ENCODE measurements at places on chromosomes 11 and 22.

DNA sequence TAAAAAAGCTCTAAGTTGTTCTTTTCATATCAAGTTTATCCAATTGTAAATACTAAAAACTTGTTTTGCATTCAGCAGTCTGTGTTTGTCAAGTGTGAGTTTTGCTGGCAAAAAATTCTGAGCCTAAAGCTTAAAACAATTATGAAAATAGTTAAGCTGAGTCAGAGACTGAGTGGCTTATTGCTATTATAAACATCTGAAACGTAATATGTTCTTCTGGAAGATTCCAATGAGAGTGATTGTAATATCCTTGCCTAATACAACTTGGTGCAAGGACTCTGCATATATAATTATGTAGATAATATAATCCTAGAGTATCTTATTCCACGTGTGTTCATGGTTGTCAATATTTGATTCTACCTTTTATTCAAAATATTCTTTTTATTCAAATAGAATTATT is 14.1 kb upstream of the NUP50 start:
- DNase-seq, result no peak

GRCh38 chr11:127345819-127346459 is 345.4 kb upstream of the KIRREL3 start:
- DNase-seq, result peak; percentile 4

GRCh38 chr11:36818410-36818809 is 220.4 kb upstream of the RAG2 start:
- no peak for DNase-seq

DNA sequence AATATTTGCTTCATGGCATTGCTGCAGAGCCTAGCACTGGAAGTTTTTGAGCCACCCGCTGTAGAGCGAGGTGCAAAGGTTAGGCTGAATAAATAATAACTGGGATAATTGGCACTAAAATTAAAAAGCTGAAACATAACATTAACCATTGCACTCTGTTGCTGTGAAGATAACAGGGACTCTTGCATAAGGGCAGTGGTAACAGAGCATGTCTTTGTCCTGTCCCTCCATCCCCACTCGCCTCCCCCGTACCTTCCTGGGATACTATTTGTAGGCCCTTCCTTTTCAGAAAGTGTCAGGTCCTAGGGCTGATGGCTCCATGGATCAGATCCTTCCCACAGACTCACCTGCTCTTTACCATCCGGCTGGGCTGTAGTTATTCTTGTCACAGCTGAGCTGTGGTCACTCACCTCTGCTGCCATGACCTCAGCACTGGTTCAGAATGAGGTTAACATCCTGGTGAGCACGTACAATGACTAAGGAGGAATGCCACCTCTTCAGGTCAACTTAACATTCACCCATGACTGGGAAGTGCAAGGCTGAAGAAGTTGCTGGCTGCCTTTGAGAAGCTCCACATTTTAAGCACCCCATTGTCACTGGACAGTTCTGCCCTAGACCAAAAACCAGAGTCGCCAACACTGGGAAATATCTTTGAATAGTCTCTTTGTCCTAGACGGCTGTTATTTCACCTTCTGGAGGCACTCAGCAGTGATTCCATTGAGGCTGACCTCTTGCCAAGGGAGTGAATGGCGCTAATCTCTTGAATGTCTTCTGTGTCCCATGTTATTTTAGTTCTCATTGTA is 103.2 kb upstream of the KIRREL3 start:
- DNase-seq, result no peak

DNA sequence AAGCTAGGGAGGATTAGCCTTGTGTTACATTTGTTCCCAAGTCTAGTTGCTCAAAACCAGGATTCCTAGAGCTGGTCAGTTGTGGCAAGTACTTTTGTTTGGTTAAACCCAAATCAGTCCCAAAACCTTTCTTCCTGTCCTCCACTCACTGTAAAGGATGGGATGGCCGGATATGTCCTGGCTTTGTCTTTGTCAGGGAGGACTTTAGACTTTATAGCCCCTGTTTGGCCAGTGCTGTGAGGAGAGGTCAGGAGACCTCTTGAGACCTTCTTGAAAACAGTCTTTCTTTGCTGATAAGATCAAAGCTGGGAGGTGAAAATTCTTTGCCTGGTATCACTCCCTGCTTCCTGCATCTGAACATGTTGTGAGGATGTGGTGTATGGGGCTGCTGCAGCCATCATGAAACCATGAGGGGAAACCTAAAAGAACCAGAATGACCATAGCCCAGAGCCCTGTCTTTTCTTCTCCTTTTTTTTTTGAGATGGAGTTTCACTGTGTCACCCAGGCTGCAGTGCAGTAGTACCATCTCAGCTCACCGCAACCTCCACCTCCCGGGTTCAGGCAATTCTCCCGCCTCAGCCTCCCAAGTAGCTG is 43.6 kb upstream of the FTH1 start:
- no peak for DNase-seq

- DNase-seq, result no peak
Measured at GRCh38 chr22:37690901-37691504, 4.9 kb downstream of the NOL12 start.

- DNase-seq, result peak; percentile 79
Measured at GRCh38 chr11:103947546-103947919, 88.9 kb upstream of the DDI1 start.

- no peak for DNase-seq
Measured at GRCh38 chr11:65719871-65720210, 757 bp downstream of the RNASEH2C start.

DNA sequence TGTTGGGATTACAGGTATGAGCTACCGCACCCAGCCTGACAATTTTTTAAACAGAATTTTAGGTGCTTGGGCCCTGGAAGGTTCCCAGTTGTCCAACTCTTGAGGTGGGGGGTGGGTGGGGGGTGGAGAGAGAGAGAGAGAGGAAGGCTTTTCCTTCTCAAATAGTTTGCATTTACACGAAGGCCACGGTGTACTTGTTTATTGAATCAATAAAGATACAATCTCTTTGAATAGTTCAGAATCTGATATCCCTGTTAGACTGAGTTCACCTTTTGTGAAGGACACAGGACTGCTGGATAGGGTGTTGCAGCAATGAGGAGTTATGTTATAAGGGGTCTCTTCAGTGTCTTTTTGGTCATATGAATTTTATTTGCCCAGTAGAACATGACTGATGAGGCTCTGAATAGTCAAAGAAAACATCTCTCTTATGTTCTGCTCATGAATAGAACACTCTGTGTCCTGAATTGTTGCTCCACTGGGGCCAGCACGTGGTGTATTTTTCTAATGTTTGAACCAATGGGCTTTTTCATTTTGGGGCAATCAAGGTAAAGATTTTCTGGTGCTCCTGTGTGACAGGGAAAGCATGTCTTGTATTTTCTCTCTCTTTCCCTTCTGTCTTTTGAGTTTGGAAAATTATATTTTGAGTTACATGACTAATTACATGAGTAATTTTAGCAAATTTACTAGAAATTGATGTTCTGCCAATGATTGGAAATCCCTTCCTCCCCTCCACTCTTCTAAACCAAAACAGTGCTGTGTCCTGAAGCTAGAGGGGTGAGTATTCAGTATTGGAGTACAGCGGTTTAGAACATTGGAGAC is 61.7 kb downstream of the PTPRJ start:
- DNase-seq, result no peak

DNA sequence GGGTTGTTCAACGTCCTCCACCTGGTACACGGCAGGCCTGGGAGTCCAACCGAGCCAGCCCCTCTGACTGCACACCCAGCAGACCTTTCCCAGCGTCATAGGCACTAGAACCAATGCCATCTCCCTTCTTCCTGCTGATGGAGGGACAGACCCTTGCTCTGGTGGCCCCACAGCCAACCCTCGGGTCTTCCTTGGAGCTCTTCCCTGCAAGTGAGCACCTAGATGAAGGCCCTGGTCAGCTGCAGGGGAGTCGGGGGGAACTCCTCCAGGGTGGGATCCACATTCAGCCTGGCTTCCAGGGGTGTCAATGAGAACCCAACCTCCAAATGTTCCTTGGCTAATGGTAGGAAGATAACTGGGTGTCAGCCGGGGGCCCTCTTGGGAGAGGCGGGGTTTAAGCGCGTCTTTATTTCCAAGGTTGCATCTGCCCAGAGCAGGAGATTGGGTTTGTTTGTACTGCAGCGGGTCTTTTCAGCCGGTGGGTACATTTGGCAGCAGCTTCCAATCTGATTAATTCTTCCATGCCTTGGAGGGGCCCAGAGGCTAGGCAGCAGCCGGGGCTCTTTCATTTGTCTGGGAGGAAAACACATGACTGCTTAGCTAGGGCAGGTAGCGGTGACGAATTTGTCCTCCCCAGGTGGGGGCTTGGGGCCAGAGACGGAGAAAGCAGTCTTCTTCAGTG is 56.0 kb upstream of the SHISAL1 start:
- no peak for DNase-seq

GRCh38 chr11:59368238-59369022 is 9.7 kb downstream of the OR5AN1 start:
- DNase-seq, result no peak

- peak; percentile 42 for DNase-seq
Measured at GRCh38 chr22:42473484-42474193, 41.4 kb upstream of the NFAM1 start.

DNA sequence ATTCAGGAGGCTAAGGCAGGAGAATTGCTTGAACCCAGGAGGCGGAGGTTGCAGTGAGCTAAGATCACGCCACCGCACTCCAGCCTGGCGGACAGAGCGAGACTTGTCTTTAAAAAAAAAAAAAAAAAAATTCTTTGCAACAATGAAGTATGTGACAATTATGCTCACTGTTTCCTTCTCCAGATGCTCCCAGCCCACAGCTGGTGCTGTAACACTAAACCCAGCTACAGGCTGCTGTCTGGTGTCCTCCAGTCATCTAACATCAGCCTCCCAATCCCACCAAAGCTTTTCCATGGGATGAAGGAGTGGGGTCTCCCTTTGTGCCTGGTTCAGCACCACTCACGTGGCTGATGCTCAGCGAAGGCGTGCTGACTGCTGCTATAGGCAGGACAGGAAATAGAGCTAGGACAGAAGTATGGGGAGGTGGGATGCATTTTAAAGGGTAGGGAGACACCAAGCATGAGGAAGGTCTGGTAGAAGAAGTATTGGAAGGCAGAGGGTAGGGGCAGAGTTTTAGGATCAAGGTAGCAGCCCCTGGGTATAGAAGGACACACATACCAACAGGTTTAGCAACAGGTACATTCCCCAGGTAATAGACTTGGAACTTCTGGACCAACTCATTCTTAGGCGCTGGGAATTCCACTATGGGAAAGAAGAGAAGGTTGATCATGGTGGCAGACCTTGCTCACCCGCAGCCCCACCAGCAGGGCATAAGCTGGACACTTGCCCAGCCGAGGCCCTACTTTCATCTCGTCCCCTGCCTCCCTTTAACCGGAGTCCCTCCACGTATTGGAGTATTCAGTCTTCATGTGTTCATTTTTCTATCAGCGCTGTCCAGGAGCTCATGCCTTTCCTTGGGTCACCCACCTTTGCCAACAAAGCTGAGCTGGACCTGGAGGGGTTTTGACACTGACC is 10.4 kb downstream of the SMPD1 start:
- DNase-seq, result no peak

DNA sequence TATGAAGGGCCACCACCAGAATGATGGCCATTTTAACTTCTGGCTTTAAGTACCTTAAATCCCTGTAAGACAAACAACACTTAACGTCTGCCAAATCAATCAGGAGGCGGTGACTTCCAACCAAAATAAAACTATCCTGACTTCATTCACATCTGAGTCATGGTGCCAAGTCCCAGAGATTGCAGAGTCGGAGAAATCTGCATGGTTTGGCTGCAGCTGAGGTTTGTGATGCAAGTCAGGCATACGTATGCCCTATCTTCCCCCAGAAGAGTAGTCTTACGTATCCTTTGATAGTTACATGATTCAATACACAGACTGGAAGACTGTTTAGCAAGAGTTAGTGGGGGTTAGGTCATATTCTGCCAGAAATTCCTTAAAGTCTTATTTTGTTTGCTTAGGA is 1.7 kb upstream of the GAB2 start:
- peak; percentile 91 for DNase-seq

DNA sequence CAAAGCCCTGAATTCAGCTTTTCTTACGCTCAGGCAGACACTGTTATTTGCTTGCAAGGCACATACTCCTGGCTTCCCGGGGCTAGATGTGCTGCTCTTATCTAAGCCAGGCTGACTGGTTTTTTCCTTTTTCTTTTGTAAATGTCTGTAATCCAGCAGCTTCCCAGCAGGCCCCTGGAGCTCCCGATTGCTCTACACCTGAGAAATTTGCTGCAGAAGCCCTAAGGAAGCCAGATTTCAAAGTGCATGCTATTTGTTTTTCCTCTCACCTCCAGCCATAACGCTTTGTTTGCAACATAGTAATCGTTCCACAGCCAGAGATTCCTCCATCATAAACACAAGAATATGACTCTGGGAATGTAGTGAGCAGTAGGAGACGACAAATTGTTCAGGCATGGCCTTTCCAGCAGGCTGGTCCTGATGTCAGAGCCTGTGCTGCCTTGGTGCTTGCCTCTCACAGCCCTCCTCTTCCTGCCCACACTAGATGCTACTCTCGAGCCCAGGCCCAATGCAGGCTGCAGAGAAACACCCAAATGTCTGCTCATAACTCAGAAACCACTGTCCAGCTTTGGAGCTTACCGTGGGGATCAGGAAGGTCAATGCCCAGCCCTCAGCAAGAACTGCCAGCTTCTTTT is 54.7 kb upstream of the SLC6A5 start:
- no peak for DNase-seq

- DNase-seq, result peak; percentile 22
Measured at GRCh38 chr11:6357222-6357621, 33.1 kb upstream of the SMPD1 start.

GRCh38 chr11:78573681-78574080 is 983 bp downstream of the NARS2 start:
- no peak for DNase-seq
